ENCODE measurements at places on chromosomes 12 and 14.

DNA sequence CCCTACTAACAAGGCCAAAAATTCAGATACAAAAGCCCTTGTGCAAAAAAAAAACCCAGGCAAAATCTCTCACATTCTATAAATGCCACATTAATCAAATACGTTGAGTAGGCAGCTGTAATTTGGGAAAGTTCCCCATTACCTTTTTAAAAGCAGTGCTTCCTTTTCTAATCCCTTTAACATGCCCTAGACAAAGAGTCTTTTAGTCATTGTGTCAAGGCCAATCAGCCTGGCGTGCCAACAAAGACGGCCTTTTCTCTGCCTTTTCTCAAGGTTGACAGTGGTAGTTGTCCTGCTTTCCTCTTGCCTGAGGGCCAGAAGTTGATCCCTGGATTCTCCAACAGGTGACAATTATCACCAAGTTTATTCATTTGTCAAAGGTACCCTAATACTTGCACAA lies 62.5 kb upstream of the METAP2 start:
- no peak for DNase-seq

- DNase-seq: no peak
Observed at GRCh38 chr14:74491956-74492775, 939 bp downstream of the NPC2 start.

- no peak for DNase-seq
Observed at GRCh38 chr14:56487090-56487667, 92.4 kb upstream of the TMEM260 start.

- DNase-seq: peak; percentile 40
Observed at GRCh38 chr14:105865266-105865903, 339.0 kb downstream of the TMEM121 start.

DNA sequence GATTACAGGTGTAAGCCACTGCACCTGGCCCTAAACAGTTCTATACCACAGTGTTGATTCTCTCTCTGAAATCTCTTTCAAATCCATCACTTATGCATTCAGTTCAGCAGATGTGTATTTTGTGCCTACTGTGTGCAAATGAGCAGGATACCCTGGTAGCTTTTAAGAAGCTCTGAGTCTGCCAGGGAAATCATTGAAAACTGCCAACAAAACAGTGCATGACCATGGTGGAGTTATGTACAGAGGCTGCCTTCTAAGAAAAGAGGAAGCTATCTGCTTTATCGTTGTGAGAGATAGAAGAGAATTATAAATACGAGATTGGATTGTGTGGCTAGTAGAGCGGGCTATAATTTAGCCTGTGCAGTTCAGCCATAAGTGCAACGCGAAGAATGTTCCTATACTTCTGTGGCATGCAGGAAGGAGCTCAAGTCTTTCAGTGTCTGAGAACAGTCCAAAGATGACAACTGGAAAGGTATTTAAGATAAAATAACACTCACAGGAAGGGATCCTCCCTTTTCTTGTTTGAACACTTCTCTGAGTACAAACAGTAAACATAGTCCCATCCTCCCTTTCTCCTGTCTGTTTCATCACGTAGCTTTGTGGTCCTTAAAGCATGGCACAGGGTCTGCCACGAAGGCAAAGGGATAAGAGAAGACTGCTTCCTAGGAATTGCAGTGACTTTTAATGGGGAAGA lies 4.3 kb downstream of the DIP2B start:
- no peak for DNase-seq

GRCh38 chr12:11743423-11744409 lies 94.2 kb downstream of the ETV6 start:
- DNase-seq: no peak

DNA sequence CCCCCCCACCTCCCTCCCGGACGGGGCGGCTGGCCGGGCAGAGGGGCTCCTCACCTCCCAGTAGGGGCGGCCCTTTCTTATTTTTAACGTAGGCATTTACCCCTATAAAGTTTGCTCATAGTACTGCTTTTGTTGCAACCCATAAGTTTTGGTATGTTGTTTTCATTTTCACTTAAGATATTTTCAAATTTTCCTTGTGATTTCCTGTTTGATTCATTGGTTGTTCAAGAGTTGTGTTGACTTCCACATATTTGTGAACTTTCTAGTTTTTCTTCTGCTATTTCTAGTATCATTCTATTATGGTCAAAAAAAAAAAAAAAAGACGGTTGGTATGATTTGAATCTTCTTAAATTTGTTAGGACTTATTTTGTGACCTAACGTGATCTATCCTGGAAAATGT lies 6.5 kb downstream of the NOXRED1 start:
- no peak for DNase-seq

DNA sequence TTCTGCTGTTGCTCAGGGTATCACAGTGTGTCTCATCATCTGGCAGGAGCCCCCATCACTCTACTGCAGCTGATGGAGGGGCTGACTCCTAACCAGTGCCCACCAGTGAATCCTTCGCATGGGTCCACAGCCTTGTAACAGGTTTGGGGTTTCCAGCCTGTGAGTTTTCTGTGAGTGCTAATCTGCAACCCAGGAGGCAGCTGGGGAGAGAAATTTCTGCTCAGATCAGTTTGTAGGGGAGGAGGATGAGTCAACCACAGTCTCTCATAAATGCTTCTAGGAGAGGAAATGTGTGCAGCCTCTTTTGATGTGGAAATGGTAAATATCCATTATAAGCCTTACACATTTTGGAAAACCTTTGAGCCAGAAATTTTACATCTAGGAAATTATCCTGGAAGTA lies 871.3 kb downstream of the AACS start:
- DNase-seq: no peak

GRCh38 chr12:124661341-124661740 lies 93.9 kb upstream of the NCOR2 start:
- DNase-seq: no peak

- no peak for DNase-seq
Observed at GRCh38 chr14:97517566-97518234, 720.5 kb downstream of the VRK1 start.

- no peak for DNase-seq
Observed at GRCh38 chr12:41221491-41221890, 33.4 kb downstream of the PDZRN4 start.

DNA sequence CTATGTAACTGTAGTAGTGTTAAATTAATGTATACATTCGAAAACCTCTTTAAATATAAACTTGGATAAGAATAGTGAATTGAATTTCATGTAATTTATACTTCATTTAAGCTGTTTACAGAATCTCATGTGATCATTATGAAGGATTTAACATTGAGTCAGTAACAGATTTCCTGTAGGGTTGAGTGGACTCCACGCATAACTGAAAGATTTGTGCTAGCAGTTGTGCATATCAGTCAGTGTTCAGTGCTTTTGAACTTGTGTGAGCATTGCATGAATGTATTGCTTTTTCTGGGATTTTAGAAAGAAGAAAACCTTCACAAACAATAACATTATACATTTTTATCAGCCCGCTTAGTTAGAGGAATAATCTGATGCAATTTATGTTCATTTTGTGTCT lies 1435.3 kb downstream of the LRFN5 start:
- no peak for DNase-seq

GRCh38 chr12:23950210-23950774 lies 822 bp upstream of the SOX5 start:
- DNase-seq: no peak
